Stimulated activated CD8-positive, alpha-beta memory T cell treated with anti-CD3 and anti-CD28 coated beads, Interleukin-12 subunit alpha, Interleukin-12 subunit beta, amount 100 ng/mL, for 1 hour (primary cell): ENCODE measurements at places on chromosomes 7 and 10.

- DNase-seq: no peak
Observed at GRCh38 chr7:93622036-93623033, 47.8 kb upstream of the CALCR start.

DNA sequence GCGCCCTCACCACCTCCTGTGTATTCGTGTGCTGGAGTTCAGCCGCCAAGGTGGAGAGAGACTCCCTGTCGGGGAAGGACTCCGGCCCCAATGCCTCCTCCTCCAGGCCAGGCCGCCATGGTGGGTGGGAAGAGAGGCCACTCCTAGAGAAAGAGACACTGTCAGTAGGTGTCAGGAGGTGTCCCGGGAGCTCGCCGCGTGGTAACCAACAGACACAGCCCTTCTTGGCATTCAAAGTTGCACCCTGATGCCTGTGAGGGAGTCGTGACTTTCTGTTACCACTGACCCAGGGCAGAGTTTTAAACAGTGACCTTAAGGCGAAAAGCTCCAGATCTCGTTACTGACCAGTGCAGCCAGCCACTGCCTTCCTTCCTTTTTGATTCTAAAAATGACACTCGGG is 155.2 kb downstream of the CUX1 start:
- DNase-seq: no peak

DNA sequence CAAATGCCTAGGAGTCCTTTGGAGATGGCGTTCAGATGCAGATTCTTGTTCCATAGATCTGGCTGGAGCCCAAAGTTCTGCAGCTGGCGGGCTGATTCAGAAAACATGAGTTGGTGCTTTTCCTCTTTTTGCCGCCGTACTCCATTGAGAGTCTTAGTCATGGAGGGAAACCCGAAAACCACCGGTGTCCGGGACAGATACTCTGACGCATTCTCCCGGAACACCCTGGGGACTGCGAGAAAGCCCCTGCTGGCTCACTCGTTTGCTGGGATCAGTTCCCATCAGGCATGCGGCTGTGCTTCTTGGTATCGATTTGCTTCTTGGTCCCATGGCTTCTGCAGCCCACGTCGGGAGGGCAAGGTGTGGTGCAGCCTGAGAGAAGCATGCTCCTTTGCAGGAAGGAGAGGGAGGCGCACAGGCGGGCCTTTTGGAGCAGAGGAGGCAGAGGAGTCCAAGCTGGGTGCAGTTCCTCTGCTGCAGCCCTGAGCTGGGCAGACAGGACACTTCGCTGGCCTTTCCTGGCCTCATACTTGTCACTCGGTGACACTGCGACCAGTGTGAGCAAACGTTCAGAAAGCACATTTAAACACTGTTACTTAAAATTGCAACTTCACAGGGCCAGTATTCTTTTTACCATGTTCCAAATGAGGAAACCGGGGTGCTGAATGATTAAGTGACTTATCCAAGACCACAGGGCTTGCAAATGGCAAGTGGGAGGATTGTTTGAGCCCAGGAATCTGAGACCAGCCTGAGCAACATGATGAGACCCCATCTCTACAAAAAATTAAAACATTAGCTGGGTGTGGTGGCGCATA is 30.6 kb upstream of the PFKFB3 start:
- DNase-seq: no peak

DNA sequence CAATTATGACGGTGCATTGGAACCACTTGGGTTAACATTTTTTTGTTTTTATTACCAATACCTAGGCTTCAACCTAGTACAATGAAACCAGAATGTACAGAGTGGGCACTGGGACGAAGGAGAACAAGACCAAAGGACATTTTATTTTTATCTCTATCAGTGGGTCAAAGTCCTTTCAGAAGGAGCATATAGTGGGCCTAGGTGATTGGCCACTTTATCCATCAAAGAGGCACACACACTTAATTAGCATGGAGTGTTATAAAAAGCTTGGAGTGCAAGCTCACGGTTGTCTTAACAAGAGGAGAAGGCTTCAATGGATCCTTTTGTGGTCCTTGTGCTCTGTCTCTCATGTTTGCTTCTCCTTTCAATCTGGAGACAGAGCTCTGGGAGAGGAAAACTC is at the start of gene CYP2C19:
Gene CYP2C19 (plus strand): TSS at position 289 of the 400 bp plus-strand sequence. CDS start 25 bp downstream, at position 314.
- DNase-seq: no peak

- no peak for DNase-seq
Observed at GRCh38 chr10:92890471-92890870, 42.2 kb downstream of the EXOC6 start.

DNA sequence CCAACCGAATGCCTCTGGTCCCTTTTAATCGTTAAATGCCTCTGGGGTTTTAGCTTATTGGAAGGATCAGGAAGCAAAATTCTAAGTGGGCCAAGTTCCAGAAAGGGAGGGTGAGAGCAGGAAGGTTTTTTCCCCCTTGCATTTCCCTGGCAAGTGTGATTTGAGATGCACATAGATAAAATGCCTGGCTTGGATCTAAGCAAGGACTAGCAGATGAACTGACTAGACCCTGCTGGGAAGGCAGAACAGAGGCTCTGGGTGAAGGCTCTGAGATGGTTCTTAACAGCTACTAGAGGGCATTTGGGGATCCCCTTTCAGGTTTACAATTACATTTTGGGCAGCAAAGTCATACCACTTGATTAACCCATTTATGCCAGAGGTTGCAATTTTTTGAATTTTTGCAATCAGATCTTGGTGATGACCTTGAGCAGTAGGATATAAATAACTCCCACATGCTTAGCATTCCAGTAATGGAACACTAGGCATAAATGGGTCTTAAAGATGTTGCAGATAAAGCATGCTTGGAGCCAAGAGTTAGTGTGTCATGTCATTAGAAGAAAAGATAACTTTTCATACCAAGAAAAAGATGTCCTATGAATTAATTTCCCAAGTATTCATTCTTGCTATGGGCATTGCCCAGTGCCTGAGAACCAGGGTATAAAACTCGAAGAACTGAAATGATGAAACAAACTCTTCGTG is 205.9 kb downstream of the SEC23IP start:
- DNase-seq: no peak

- no peak for DNase-seq
Observed at GRCh38 chr7:37730501-37730900, 46.9 kb downstream of the GPR141 start.

DNA sequence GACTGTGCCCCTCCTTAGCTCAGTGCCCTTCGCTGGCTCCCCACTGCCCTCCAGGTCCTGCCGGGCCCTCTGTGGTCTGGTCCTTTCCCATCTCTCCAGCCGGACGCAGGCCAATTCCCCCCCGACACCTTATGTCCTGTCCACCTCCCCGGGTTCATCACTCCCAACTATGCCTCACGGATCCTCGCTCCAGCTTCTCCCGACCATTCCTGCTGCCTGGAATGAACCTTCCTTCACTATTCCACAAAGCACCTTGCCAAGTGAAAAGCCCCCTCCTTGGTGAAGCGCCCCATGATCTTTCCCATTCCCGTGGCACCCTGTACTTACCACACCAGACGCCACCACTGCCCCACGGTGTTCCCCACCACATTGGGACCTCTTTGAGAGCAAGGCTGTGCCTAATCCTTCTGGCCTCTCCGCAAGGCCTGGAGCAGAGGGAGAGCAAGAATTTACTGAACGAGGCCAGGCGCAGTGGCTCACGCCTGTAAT is 47.2 kb downstream of the TMEM270 start:
- no peak for DNase-seq

- no peak for DNase-seq
Observed at GRCh38 chr7:137958470-137959431, 43.1 kb downstream of the CREB3L2 start.

GRCh38 chr10:773562-774161 is 84.2 kb upstream of the DIP2C start:
- DNase-seq: no peak

DNA sequence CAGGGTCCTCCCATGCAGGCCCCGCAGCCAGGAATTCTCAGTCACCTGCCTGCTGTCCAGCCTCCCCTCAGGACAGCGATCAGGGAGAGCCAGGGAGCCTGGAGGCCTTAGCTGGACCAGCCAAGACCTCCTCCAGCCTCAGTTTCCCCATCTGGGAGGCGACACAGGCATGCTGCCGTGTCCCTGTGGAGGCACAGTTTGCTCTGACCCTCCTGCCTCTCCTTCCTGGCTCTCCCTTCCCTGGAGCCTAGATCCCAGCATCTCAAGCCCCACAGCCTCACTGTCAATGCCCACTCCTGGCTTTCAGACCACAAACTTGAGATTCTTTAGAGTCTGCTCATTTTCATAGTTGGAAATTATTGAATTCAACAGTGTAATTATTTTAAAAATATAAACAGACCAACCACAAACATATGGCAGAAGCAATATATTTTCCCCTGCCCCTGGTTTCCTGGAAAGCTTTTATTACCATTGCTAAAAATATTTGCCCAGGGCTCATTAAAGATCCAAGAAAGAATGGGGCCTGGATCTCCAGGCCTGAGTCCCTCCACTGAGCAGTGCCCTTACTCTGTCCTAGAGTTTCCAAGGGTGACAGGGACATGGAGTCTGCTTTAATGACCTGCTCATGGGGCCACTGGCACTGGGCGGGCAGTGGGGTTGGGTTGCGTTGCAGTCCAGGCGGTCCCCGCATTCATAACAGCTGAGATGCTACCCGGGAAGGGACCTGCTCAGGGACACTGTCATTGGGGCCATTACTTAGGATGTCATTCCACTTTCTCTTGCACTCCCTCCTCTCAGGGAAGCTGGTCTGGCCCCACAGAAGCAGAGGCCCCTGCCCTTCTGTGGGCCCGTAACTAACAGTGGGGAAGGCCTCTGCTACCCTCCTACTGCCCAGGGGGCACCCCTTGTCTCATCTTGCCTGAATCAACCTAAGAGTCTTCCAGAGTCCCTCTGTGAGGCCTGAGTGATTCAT is 81.6 kb upstream of the CHST15 start:
- no peak for DNase-seq

- DNase-seq: no peak
Observed at GRCh38 chr7:137625197-137625596, 221.6 kb downstream of the DGKI start.

DNA sequence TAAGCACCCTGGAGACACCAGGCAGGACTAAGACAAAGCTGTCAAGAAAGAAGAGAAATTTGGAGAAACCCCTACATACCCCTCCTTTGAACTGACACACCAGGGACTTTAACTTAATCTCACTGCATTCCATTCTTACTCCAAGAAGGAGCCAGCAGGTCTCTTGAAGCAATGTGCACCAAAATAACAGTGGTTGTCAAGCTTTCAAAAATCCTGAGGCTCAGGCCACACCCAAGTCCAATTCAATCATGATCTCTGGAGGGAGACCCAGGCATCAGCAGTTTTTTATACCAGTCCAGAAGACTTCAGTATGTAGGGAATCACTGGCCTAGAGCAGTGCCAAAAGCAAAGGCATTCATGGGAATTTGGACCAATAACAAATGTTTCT is 6.8 kb downstream of the SLC25A13 start:
- DNase-seq: no peak

DNA sequence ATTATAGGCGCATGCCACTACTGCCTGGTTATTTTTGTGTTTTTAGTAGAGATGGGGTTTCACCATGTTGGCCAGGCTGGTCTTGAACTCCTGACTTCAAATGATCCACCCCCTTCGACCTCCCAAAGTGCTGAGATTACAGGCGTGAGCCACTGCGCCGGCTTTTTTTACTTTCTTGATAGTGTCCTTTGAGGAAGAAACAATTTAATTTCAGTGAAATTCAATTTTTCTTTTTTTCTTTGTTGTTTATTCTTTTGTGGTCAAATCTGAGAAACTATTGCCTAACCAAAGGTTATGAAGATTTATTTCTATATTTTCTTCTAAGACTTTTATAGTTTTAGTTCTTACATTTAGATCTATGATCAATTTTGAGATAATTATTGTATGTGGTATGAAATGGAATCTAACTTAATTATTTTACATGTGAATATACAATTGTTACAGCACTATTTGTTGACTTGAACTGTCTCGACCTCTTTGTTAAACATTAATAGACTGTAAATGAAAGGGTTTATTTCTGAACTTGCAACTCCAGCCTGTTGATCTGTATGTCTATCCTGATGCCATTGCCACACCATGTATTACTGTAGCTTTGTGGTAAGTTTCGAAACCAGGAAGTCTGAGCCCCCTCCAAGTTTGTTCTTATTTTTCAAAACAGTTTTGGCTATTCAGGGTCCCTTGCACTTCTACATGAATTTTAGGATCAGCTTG is 19.8 kb upstream of the RASSF4 start:
- DNase-seq: no peak

- no peak for DNase-seq
Observed at GRCh38 chr7:82110146-82110840, 333.3 kb downstream of the CACNA2D1 start.

DNA sequence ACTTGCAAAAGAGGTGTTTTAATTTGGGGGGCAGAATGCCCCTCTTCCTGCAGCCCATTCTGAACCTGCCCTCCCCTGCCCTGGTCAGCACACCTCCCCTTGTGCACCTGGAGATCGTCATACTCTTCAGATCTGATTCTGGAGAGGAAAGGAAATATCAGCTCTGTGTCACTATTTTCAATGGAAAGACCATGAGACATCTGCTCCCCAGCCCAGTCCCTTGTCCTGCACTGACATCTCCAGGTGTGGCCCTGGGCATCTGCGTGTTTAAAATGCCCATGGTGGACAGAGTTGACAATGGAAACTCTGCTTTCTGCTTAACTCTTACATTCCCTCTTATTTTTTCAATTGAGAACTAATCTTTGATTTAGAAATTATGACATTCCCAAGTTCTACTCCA is 41.6 kb upstream of the RASGEF1A start:
- DNase-seq: no peak

DNA sequence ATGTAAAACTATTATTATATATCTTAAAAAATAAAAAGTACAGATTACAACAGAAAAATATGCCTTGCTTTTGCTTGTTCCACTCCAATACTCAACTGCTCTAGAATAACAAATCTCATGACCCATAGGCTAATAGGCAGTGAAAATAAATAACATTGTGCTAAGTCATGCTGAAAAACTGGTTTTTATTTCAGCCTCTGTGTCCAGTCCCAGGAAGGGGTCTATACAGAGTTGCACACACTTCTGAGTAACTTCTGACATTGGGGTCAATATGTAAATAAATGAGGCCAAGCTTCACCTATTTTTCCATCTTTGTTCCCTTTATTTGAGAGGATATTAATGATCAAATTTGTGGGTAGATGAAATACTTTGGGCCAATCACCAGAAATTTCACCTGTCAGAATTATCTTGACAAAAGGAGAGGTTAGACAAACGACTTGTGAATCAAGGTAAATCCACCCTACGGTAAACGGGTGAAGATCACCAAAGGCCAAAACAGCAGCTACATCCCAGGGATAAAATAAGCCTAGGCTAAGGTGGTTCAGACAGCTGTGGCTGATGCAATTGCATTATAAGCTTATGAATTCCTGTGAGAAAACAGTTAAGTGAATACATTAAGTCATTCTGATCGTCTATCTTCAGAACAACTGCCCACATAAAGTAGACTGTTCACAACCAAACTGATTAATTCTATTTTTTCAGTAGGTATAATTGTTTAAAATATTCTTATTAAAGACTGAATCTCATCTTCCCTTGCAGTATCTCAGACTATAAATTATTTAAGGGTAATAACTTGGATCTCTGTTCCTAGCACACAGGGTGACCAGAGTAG is 87.5 kb downstream of the UBE2H start:
- no peak for DNase-seq
